ENCODE measurements at places on chromosomes 3 and 15.

- DNase-seq = no peak
Measured at GRCh38 chr3:84998545-84998944, 39.8 kb downstream of the CADM2 start.

DNA sequence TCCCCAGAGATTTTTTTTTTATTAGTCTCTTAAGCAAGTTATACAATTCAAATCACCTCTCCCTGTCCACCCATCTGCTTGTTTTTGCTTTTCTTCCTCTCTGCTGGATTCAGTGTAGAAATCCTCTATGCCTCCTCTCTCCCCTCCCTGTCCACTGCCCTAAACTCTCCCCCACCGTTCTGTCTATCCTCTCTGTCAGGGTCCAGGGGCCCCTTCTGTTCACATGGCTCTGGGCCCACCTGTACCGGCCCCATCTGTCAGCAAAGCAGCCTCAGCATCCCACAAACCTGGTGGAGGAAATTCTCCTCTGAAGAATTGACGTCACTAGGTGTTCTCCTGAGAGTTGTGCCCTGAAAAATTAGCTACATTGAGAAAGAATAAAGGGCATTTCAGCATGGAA is 137.6 kb upstream of the CMC1 start:
- no peak for DNase-seq

DNA sequence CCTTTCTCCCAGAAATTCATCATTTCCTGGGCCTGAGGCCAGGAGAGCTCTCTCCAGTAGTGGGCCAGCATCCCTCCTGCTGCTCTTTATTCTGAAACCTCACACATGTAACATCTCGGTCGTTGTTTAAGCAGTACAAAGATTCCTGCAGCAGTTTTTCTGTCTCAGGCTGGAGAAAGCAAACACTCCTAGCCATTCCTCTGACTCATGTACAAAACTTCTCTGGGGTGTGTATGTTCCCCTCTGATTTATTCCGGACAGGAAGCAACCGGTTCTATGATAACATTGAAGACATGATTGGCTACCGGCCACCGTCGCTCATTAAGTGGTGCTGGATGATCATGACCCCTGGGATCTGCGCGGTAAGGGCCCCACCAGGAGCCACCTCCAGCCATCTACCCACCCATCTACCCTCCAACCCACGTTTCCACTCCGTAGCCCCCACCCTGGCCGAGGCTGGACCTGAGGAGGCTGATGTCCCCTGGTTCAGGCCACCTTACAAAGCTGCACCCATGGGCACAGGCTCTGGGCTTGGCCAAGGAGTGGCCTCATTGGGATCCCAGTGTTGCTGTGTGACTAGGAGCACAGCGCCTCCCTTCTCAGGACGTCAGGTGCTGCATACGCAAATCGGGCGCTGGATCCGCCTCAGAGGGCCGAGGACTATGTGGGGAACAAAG is 58.6 kb upstream of the SLC6A1 start:
- DNase-seq = no peak

- no peak for DNase-seq
Measured at GRCh38 chr15:43214592-43215295, 6.1 kb downstream of the EPB42 start.

- DNase-seq = no peak
Measured at GRCh38 chr3:186955898-186956696, 25.8 kb downstream of the ST6GAL1 start.

DNA sequence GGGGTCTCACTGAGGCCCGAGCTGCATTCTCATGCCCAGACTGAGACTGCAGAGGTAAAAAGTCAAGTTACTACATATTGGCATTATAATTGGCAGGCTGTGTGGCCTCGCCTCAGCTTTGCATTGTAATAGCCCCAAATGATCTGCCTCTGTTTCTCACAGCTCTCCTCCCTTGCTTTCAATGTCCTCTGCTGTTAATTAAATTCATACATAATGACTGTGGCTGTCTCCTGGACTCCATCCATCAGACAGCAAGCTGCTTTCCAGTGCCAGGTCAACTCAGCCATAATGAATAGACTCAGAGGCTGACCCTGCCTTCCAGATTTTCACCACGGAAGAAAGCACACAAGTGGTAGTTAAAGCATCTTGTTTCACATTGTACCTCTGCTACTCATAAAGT is 7.6 kb upstream of the RTP4 start:
- DNase-seq = no peak

DNA sequence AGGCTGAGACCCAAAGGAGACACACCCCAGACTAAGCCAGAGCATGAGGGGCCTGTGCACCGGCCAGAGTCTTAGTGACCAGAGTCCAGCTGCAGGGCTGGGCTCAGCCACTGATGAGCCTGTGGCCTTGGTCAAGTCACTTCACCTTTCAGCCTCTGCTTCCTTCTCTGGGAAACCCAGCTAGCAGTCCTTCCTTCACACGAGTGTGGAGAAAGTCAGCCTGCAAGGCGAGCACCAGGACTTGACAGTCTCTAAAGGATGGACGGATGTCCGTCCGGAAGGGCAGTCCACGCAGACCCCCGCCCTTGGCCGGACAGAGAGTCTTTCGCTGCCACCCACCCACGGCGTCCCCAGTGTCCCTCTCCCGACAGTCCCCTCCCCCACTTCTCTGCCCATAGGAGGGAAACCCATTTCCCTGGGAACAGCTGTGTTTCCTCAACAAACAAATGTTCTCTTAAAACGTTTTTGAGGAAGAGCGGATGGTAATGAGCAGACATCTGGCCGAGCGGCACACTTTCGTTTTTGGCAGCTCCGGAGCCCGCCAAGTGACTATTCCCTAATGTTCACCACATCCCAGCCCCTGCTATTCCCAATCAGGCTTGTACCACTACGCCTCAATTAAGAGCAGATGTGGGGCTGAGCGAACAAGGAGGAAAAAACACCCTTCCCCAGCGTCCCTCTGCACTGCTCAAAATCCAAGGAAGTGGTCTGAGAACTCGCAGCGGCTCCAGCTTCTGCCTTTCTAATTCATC is 129.1 kb upstream of the SMAD3 start:
- DNase-seq = no peak
